ENCODE measurements at places on chromosomes 16 and 17.

DNA sequence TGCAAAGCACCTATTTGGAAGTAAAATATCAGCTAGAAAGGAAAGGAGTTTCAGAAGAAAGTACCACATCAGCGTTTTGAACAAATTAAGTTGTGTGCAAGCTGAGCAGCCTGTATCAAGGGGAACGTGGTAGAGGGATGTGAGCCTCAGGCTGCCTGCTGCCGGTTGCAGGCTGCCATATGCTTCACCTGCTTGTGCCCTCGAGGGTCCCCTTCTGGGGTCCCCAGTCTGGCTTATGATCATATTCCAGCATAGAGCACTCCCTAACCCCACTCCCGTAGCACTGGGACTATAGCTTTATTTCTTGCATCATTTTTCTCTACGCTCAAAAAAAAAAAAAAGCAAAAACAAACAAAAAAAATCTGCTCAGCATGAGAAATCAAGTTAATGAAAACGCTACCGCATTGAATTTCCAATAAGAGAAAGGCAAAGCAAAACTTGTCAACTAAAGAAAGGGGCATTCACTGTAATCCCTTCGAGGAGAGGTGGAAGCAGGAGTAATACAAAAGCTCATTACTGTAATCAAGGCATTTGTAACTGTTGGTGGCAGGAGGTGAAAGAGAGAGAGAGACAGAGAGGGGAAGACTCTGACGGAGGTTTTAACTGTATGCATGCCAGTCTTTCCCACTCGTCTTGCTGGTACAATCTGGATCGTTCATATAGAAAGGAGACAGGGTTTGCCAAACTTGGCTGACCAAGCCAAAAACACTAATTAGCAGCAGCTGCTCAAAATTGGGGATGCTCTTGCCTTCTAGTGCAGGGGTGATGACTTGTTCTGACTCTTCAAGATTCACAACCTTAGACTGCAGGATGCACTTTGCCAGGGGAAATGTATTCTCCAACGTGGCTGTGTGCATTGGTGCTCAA is 258.2 kb upstream of the HSBP1 start:
- no peak for DNase-seq

- no peak for DNase-seq
These were observed 878 bp downstream of the TAOK1 start for GRCh38 chr17:29390851-29391631.

- no peak for DNase-seq
These were observed 58.1 kb upstream of the ERN1 start for GRCh38 chr17:64188088-64188487.

- peak; percentile 52 for DNase-seq
These were observed 36.5 kb downstream of the CYTH1 start for GRCh38 chr17:78745407-78746088.

DNA sequence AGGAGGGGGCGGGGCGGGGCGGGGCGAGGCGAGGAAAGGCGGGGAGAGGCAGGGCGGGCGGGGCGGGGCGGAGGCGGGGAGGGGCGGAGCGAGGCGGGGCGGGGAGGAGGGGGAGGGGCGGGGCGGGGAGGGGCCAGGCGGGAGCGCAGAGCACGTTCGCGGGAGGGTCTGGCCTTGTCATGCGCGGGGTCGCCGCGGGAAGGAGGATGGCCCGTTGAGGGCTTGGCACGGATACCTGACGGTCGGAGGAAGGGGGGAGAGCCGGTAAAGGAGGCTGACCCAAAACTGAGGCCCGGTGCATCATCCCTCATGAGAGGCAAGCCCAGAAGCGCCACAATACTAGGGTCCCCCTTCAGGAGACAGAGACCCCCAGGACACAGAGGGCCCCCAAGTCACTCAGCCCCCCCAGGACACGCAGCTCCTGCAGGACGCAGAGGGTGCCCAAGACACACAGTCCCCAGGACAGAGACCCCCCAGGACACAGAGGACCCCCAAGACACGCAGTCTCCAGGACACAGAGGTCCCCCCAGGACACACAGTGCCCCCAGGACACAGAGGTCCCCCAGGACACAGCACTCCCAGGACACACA is 593 bp upstream of the WDR45B start:
- no peak for DNase-seq

- DNase-seq = no peak
These were observed 5.8 kb downstream of the NHERF2 start for GRCh38 chr16:2032285-2033056.

GRCh38 chr16:53129281-53130158 is 74.7 kb downstream of the CHD9 start:
- no peak for DNase-seq

DNA sequence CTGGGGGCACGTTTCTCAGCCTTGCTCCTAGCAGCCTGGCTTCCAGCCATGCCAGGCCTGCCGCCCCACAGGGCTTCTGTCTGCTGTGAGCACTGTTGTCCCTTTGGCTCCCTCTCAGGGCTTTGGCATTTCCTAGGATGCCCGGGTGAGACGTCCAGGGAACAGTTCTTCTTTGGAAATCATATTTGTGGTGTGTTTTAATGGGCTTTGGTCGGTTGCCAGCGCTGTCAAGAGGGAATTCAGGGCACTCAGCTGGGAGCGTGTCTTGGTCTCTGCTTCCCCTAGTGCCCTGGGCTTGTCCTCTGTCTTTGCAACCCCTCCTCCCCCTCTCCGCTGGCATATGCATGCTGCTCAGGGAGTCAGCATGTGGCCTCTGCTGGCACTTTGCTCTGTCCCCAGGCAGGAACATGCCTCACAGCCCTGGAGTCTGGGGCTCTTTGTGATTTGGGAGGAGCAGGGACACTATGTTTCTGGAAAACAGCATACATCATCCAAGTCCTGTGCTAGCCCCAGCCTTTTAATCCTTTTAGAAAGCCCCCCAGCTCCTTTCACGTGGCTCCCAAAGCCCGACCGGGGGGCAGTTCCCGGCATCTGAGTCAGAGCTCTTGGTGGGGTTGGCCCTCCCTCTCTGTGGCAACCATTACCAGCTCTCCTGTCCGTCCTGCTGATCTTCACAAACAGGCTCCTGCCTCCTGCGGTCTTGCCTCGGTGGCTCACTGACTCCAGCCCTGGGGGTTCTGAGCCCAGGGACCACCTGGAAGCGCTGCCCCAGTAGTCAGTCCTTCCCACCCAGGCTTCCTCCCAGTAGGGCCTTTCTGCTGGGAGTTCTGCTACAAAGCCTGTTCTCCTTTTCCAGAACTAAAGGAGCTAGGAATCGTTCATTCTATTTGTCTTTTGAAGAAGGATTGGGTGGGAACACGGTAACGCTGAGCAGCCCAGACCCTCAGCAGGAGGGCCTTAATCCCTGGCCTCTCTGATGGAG is 26.7 kb downstream of the SAP30BP start:
- DNase-seq = no peak

GRCh38 chr17:44053125-44053872 is 13.2 kb downstream of the LSM12 start:
- no peak for DNase-seq
